ENCODE measurements at places on chromosomes 1 and 21. TPM values are rescaled to one million over a fixed set of nuclear protein-coding genes. Genes with fewer than 3 reads are reported as not detected.

Gene PIK3R3
- 8.2 TPM for total RNA-seq

GRCh38 chr1:178282949-178283367 lies 189.1 kb downstream of the RASAL2 start:
- DNase-seq = peak; percentile 67

DNA sequence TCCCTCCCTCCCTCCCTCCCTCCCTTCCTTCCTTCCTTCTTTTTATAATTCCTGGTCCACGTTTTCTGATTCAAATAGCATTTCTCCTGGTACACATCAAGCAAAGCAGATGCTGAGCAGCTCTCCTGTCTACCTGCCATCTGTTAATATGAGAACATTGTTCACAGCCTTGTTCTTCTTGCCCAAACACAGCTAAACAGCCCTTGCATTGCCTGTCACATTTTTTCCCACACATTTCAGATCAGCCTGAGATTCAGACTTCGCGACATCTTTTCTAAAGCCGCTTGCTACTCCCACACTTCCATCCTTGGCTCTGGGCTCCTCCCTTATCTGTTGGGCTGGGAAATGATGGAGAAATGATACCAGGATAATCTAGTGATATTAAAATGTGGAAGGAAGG lies 200.5 kb downstream of the PCP4 start:
- DNase-seq = no peak

DNA sequence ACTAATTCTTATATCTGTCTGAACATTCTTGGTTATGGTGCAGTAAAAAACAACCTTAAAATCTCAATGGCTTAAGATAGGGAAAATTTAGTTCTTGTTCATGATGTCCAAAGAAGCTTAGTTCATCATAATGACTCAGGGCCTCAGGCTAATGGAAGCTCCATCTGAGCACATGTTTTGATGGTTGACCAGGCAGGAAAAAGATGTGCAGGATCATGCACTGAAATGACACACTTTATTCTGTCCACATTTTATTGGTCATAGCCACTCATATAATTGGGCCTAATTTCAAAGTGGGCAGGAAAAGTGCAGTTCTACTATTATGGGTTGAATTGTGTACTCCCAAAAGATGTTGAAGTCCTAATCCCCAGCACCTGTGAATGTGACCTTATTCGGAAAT lies 198.2 kb downstream of the CENPF start:
- DNase-seq = peak; percentile 49

DNA sequence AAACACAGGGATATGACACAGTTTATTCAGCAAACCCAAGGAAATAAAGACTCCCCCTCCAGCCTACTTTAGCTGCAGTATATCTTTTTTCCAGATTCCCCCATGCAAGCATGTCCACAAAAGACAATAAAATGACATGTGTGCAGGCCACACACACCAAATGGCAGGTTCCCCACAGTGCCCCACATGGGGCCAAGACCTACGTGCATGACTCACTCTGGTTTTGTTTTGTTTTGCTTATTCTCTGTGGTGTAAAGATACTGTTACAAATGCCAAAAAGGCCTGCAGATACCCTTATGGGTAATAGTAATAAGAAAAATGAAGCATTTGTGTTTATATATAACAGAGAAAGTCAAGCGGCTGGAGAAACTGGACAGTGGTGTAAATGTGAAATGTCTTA lies 71.6 kb downstream of the RD3 start:
- peak; percentile 35 for DNase-seq

DNA sequence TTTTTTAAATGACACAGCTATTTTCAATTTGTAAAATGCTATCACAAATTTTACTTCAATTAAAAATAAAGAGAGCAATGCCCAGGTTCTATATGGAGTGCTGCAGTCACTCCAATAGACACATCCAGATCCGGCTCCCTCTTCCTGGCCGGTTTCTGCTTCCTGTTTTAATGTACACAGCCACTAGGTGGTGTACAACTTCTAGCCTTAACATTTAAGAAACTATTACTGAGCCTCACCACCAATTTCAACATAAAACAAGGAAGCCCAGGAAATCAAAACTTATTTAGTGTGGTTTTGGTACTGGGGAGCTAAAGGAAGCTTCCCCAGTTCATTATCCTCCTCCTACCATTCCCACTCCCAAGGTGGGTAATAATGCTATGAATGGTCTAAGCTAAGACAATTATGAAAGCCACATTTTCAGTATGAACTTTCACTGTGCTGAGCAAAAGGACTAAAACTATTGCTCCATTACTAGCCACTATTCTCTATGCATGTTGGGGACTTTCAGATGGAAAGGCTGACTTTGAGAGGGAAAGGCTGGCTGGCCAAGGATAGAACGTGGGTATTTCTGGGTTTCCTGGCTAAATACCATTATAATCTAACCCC lies 25.5 kb upstream of the MTMR11 start:
- DNase-seq = peak; percentile 75

GRCh38 chr21:37468909-37469308 lies 102.3 kb downstream of the DYRK1A start:
- DNase-seq = no peak

- DNase-seq = no peak
These were observed 16.9 kb downstream of the IKBKE start for GRCh38 chr1:206486995-206487788.

Gene JTB
- 127 TPM for total RNA-seq

Gene SYCP1
- total RNA-seq = not detected

Gene RAB4A
- 39.9 TPM for total RNA-seq

- no peak for DNase-seq
These were observed 52.9 kb downstream of the NCF2 start for GRCh38 chr1:183537405-183537804.

- DNase-seq = no peak
These were observed 37.8 kb downstream of the LPAR3 start for GRCh38 chr1:84855168-84855567.

Gene CAPN8
- not detected for total RNA-seq

DNA sequence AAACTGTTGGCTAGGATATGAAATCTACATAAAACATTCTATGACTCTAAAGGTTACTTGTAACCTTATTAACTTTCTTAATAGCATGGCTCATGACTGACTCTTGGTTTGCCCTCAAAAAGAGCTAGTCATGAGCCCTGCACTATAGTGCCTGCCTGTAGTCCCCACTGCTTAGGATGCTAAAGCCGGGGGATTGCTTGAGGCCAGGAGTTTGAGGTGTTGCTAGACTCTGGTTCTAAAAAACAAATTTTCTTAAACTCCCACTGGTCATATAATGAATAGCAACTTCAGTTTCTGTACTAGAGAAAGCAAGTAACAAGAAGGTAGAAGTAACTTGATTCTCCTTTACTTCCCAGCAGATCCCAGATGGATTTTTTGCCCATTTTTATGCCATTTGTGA lies 15.8 kb upstream of the NEXN start:
- DNase-seq = no peak

GRCh38 chr1:16145662-16146278 lies 10.1 kb downstream of the EPHA2 start:
- peak; percentile 95 for DNase-seq

DNA sequence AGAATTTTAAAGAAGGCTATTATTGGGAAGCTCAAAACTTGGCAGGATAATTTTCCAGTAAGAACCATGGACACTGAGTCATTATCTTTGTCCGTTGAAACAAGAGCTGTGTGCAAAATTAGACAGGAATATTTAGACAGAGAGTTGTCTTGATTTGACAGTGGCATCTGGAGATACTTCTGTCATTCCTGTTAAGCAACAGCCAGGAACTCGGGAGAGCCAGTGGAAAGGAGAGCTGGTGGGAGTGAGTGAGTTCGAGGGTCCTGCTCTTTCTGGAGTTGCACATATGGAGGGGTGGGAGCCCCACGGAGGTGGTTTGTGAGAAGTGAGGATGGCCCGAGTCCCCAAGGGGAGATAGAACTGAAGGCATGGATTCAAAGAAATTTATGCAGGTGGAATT lies 3.1 kb downstream of the COQ8A start:
- DNase-seq = no peak

DNA sequence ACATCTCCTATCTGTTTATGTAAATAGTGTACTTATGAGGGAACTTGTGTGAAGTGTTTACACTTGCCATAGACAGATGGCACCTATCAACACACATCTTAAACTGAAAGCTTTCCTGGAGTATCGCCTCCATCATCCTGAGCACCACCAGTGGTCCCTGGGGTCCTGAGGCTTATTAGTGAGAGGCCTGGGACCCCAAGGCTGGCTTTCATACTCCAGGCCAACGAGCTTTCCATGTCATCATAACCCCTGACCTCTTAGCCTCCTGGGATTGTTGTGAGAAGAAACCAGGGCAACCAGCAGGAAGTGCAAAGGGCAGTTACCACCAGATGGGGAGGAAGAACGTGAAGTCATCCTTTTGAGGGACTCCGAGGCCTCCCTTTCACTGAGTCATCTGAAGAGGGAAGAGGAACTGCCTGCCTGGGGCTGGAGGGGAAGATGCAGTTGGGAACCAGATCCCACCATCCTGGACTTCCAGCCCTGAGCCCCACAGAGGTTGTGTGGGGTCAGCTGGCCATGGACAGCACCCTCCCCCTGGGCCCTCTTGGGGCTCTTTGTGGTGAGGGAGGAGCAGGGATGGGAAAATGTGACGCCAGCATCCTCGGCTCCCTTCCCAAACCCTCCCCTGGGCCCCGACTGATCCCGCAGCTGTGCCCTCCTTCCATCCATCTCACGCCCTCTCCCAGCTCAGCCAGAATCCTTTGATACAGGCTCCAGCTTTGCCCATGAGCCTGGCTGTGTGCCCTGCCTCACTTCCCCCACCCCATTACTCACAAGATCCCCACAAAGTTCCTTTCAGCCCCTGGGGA lies 5.8 kb downstream of the INKA2 start:
- peak; percentile 88 for DNase-seq

GRCh38 chr1:6099787-6100765 lies 54.4 kb downstream of the KCNAB2 start:
- no peak for DNase-seq

GRCh38 chr1:89724369-89725010 lies 91.6 kb downstream of the LRRC8C start:
- DNase-seq = no peak

Gene RORC
- total RNA-seq = not detected

Gene VHLL
- not detected for total RNA-seq

GRCh38 chr1:20165522-20165951 lies 20.4 kb upstream of the UBXN10 start:
- no peak for DNase-seq

Gene PAQR6
- total RNA-seq = 0.50 TPM

DNA sequence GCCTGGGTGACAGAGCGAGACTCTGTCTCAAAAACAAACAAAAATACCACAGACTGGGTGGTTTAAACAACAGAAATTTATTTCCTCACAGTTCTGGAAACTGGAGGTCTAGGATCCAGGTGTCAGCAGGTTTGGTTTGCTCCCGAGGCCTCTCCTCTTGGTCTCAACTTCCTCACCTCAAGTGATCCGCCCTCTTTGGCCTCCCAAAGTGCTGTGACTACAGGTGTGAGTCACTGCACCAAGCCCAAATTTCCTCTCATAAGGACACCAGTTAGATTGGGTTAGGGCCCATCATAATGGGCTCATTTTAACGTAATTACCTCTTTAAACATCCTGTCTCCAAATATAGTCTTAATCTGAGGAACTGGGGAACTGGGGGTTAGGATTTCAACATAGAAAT lies 35.5 kb downstream of the MFSD2A start:
- DNase-seq = no peak

DNA sequence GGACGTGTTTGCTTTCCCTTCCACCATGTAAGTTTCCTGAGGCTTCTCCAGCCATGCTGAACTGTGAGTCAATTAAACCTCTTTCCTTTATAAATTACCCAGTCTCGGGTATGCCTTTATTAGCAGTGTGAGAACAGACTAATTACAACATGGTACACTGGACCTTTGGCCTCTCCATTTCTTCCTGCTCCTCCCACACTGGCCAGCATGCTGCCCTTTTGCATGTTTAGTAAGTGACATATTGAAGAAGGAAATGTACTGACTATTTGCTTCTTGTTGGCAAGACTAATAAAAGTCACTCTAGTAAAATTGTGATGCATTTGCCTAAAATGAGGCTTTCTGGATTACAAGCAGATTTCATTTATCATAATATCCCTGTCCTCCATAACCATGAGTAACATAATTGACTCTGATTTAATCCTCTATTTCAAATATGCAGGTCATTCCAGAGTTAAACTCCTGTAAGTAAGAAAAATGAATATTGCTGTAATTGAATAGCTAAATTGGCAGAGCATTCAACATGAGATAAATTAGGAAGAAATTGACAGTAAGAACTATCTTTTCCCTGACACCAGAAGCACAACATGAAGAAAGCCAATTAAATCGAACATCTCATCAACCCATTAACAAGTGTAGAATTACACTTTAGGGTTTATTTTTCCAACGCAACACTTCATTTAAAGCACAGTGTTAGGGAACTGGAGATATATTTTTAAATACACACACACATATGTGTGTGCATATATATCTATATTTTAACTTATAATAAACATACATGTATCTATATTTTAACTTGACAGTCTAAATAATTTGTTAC lies 427.8 kb upstream of the ZP4 start:
- no peak for DNase-seq

- peak; percentile 66 for DNase-seq
These were observed 87.9 kb downstream of the PLPP3 start for GRCh38 chr1:56491441-56491840.

DNA sequence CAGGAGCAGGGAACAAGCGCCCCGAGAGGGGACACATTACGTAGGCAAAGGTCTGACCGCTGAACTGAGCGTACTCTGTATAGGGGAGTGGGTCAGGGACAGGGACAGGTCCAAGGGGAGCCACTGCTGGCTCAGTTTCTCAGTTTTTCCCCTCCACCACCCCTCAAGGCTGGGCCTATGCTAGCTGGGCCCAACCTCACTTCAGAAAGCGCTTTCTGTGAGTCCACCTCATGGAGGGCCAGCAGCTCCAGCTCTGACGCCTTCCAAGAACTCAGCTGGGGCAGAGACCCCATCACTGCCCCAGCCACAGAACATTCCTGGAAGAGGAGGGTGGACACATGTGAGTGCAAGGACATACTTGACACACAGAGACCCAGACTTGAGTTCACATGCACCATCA lies 242.0 kb downstream of the FOXD2 start:
- DNase-seq = no peak

GRCh38 chr1:20442920-20443625 lies 42.9 kb downstream of the CAMK2N1 start:
- peak; percentile 63 for DNase-seq

DNA sequence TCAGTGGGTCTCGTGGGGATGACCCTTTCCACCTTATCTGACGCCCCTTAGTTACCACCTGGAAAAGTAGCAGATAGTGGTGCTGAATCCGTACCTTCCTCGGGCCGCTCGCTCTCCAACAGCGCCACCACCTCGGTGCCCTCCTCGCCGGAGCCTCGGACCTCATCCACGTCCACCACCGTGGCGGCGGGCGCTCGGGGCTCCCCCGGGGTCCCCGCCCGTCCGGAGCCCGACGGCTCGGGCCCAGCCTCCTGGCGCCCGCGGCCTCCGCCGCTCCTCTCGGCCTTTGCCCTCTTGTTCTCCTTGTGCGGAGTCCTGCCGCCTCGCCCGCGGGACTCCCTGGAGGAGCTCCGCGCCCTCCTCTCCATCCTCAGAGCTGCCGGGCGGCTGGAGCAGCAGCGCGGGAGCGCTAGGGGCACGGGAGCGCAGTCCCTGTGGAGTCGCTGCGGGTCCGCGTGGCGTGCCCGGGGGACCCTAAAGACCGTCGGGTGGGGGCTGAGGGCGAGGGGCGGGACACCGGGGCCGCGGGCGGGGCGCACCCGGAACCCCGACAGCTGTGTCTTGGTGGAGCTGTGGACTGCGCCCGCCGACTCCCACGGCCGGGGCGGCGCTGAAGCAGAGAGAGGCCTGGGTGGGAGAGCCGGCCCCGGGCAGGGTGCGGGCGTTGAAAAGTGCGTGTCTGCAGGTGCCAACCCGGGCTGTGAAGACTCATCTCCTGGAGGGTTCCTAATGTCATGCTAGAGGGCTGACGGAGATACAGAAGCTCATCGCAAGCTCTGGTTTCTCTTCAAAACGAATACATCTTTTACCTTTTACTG lies at the start of gene NPHS2:
Gene NPHS2, minus strand, starts transcription at position 452 of the 818 bp plus-strand sequence. Its CDS starts 84 bp downstream, at position 368.
- DNase-seq = no peak

Gene FAM72D
- total RNA-seq = 1.5 TPM

Gene GLUL
- total RNA-seq = 102 TPM

Measured in HFFc6 (cell line).